ENCODE measurements at places on chromosomes 3 and 15. TPM values are rescaled to one million over a fixed set of nuclear protein-coding genes. Genes with fewer than 3 reads are reported as not detected.

KIF15 gene
- total RNA-seq = 1.1 TPM

GRCh38 chr3:131960324-131960723 is 74.5 kb downstream of the CPNE4 start:
- H3K4me3 ChIP-seq = no peak overlapping the region
- H3K4me1 ChIP-seq = no peaks in the 10 kb centered on the region

LSAMP gene
- total RNA-seq = 47.1 TPM

DNA sequence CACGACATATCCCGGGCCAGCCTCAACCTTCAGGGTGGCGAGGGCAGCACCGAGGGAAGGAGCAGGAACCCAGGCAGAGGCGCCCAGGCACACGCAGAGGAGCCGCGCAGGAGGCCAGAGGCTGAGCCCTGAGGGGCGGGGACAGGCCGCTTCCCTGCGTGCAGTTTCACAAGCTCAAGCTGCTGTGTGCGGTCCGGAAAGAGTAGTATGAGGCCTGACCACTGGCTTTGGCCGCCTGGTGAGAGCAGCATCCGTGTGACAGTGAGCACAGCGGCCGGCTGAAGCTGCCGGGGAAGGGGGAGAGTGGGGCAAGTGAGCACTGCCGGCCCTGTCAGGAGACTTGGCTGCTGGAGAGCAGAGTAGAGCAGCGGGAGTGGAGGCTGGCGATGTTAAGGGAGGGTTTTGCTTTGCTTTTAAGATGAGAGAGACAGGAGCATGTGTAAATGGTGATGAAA is 8.7 kb downstream of the ZDHHC19 start:
- H3K27ac ChIP-seq = no peak overlapping the region
- H3K36me3 ChIP-seq = no peaks in the 10 kb centered on the region
- H3K4me3 ChIP-seq = peak overlapping the region; percentile 25
- H3K27me3 ChIP-seq = no peaks in the 10 kb centered on the region

DNA sequence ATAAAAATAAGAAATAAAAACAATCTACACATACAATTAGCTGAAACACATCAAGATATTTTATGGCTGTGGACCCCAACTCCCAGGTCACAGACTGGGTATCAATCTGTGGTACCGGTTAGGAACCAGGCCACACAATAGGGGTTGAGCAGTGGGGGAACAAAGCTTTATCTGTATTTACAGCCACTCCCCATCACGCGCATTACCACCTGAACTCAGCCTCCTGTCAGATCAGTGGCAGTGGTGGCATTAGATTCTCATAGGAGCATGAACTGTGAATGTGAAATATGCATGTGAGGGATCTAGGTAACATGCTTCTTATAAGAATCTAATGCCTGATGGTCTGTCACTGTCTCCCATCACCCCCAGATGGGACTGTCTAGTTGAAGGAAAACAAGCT is 17.7 kb upstream of the DNAJC19 start:
- H3K4me1 ChIP-seq = no peaks in the 10 kb centered on the region
- H3K4me3 ChIP-seq = no peak overlapping the region
- no peaks in the 10 kb centered on the region for H3K36me3 ChIP-seq
- no peaks in the 10 kb centered on the region for H3K27me3 ChIP-seq
- no peak overlapping the region for H3K27ac ChIP-seq

TRAIP gene
- 1.8 TPM for total RNA-seq

- DNase-seq = no peak
- no peaks in the 10 kb centered on the region for H3K36me3 ChIP-seq
Measured at GRCh38 chr3:154184582-154184981, 63.4 kb downstream of the ARHGEF26 start.

DNA sequence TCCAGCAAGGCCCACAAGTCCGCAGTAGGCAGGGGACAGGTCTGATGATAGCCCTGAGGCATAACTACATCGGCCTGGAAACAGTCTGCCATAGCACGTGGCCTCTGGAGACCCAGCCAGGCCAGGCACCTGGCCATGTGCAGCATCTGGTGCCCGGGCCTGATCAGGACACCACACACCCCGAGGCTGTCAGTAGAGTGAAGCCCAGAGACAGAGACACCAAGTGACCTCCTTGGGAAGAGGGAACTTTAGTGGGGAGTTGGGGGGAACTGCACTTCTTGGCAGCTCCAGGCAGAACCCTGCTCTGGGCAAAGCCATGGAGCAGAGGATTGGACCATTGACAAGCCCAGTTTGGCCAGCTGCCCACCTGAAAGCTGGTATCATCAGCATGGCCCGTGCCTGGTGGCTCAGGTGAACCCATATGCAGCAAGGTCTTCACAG is 1.2 kb downstream of the SHISA5 start:
- no peaks in the 10 kb centered on the region for H3K27me3 ChIP-seq
- peak overlapping the region; percentile 78 for H3K4me3 ChIP-seq
- H3K36me3 ChIP-seq = no peaks in the 10 kb centered on the region
- peak; percentile 76 for DNase-seq
- peaks cover 24% of the 10 kb centered on the region for H3K4me1 ChIP-seq

Data from sigmoid colon (tissue), 7 donors.